ENCODE measurements at places on chromosomes 1 and 21.
A peak's percentile ranks its signal among the peaks of the same experiment; 100 is the strongest.

- DNase-seq, result peak; percentile 31
Measured at GRCh38 chr1:92923664-92924063, 37.6 kb downstream of the DIPK1A start.

- peak; percentile 5 for DNase-seq
Measured at GRCh38 chr1:30420519-30421050, 302.8 kb downstream of the MATN1 start.

GRCh38 chr1:18285538-18285924 lies 177.9 kb downstream of the IGSF21 start:
- no peak for DNase-seq

GRCh38 chr1:77545970-77546369 lies 136.5 kb downstream of the ZZZ3 start:
- DNase-seq, result peak; percentile 46

- peak; percentile 77 for DNase-seq
Measured at GRCh38 chr1:31587720-31588423, 11.6 kb downstream of the TINAGL1 start.

DNA sequence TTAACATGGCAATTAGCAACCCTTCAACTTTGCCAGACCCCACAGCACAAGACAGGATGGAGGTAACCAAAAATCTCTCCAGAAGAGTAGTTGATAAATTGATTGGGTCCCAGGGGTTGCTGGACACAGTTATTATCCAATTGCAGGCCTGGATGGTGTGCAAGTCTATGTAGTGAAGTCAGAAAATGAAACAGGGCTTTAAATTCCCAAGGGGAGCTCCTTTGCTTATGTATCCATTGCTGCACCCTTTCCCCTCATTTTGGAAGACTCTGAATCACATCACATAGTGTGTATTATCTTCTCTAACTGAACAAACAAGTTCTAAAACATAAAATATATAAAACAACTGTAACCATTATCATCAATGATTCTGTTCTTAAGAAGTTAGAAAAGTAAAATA lies 550.2 kb downstream of the LMO4 start:
- no peak for DNase-seq

DNA sequence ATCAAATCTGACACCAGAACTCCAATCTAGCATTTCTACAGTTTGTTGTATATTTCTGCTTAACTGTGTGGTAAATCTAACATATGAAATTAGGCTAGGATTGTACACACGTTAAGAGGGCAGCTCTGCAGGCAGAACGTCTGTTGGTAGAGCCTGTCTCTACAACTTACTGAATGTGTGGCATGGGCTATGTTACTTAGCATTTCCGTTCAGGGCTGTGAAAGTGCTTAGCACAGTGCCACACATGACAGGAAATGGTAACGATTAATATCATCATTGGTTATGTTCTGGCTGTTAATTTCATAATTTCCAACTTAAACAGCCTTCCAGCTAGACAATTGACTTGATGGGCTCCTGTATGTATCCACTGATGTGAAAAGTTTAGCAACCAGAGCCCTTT lies 9.6 kb upstream of the C8B start:
- no peak for DNase-seq

- DNase-seq, result no peak
Measured at GRCh38 chr1:30916296-30916695, 7.7 kb upstream of the SDC3 start.

- DNase-seq, result no peak
Measured at GRCh38 chr1:234239936-234240335, 133.3 kb upstream of the COA6 start.

DNA sequence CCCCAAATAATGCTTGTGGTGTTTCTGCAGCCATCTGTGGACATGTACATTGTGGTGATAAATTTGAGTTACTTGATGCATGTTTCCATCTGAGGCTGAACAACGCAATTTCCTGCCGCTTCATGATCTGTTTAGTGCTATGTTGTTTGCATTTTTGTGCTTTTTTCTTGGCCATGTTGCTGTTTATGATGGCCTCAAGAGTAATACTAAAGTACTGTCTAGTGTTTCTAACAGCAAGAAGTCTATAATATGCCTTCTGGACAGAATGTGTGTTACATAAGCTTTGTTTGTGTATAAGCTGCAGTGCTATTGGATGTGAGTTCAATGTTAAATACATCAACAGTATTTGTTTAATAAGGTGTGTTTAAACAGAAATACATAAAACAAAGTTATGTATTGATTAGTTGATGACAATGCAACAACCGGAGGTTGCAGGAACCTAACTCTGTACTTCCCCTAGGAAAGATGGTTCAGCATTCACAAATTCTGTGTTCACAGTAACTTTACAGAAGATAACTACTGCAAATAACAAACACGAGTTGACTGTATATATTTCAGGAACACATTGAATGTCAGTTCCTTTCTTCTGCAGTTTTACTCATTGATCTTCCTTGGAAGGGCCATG lies 114.8 kb upstream of the USP24 start:
- DNase-seq, result no peak

GRCh38 chr1:87584586-87584985 lies 255.9 kb downstream of the LMO4 start:
- DNase-seq, result no peak
